Ovary (tissue), 10 donors: ENCODE measurements at places on chromosomes 7 and 10. TPM values are rescaled to one million over a fixed set of nuclear protein-coding genes. Genes with fewer than 3 reads are reported as not detected.
A peak's percentile ranks its signal among the peaks of the same experiment; 100 is the strongest.

Gene EVX1
- total RNA-seq = not detected

GRCh38 chr7:40586197-40586596 lies 451.4 kb downstream of the SUGCT start:
- no peaks in the 10 kb centered on the region for H3K27me3 ChIP-seq
- no peak overlapping the region for H3K4me3 ChIP-seq
- H3K36me3 ChIP-seq = no peaks in the 10 kb centered on the region
- no peaks in the 10 kb centered on the region for H3K4me1 ChIP-seq

DNA sequence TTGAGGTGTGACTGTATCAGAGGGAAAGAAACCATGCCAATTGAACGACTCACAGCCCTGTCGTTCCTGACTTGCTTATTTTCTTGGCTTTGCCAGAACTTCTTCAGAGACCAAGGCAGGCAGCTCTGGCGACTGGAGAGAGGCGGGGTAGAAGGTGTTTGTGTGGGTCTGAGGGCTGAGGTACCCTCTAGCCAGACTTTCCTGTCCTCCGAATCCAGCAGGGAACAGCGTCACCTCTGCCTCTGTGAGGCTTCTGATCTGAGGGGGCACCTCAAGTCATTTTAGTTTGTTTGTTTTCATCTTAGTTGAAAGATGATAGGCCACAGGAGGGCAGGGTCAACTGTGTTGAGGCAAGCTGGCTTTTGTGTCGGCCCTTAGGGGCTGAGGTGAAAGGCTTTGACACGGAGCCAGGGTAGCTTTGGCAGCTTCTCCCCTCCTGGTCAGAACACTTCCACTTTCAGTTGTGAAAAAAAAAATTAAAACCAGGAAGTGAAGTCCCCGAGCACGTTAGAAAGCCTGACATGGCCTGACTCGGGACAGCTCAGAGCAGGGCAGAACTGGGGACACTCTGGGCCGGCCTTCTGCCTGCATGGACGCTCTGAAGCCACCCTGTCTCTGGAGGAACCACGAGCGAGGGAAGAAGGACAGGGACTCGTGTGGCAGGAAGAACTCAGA lies 1.9 kb downstream of the ACSL5 start:
- peak overlapping the region; percentile 50 for H3K27ac ChIP-seq
- no peaks in the 10 kb centered on the region for H3K36me3 ChIP-seq
- DNase-seq = peak; percentile 77
- peak overlapping the region; percentile 26 for H3K4me3 ChIP-seq
- peaks cover 11% of the 10 kb centered on the region for H3K4me1 ChIP-seq
- no peaks in the 10 kb centered on the region for H3K27me3 ChIP-seq

- H3K4me1 ChIP-seq = peaks cover 27% of the 10 kb centered on the region
- DNase-seq = no peak
- no peak overlapping the region for H3K27ac ChIP-seq
Observed at GRCh38 chr10:113473851-113474250, 79.0 kb upstream of the HABP2 start.

- no peaks in the 10 kb centered on the region for H3K27me3 ChIP-seq
- H3K36me3 ChIP-seq = no peaks in the 10 kb centered on the region
- no peak for DNase-seq
Observed at GRCh38 chr7:155233311-155234157, 64.1 kb upstream of the INSIG1 start.

GRCh38 chr7:135337977-135338550 lies 104.4 kb downstream of the STRA8 start:
- H3K27me3 ChIP-seq = no peaks in the 10 kb centered on the region
- peaks cover 3% of the 10 kb centered on the region for H3K4me1 ChIP-seq
- no peak for DNase-seq
- H3K4me3 ChIP-seq = no peak overlapping the region

GRCh38 chr7:151631570-151631952 lies 111.9 kb upstream of the RHEB start:
- no peaks in the 10 kb centered on the region for H3K36me3 ChIP-seq
- H3K4me3 ChIP-seq = peak overlapping the region; percentile 76
- H3K4me1 ChIP-seq = no peaks in the 10 kb centered on the region
- DNase-seq = no peak

DNA sequence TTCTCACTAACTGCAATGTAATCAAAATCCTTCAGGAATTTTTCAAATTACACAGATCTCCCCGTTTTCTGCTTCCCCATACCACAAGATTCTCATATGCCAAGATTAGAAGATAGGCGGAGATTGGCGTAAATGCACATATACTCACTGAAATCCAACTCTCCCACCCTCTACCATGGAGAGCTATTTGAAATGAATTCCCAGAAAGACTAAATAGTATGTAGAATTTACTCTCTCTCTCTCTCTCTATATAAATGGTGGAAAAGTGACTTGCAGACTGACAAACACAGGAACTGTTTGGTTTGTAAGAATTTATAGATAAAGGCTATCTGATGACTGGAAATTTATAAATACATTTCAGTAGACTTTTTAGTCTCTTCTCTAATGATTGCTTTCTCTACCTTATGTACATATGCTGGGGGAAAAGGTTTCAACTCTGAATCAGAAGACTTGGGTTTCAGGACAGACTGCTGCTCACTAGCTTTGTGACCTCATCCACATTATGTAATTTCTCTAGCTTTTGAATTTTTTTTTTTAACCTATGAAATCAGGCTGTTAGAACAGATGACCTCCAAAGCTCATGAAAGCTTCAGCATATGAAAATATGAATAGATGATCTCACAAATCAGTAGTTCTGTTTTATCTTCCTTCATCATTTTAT lies 67.8 kb upstream of the CSTF2T start:
- H3K4me1 ChIP-seq = no peaks in the 10 kb centered on the region
- no peak overlapping the region for H3K4me3 ChIP-seq
- no peaks in the 10 kb centered on the region for H3K27me3 ChIP-seq
- no peaks in the 10 kb centered on the region for H3K36me3 ChIP-seq

GRCh38 chr10:58813573-58813972 lies 300.9 kb downstream of the BICC1 start:
- H3K36me3 ChIP-seq = no peaks in the 10 kb centered on the region
- peaks cover 6% of the 10 kb centered on the region for H3K4me1 ChIP-seq
- H3K27me3 ChIP-seq = no peaks in the 10 kb centered on the region
- H3K27ac ChIP-seq = no peak overlapping the region

DNA sequence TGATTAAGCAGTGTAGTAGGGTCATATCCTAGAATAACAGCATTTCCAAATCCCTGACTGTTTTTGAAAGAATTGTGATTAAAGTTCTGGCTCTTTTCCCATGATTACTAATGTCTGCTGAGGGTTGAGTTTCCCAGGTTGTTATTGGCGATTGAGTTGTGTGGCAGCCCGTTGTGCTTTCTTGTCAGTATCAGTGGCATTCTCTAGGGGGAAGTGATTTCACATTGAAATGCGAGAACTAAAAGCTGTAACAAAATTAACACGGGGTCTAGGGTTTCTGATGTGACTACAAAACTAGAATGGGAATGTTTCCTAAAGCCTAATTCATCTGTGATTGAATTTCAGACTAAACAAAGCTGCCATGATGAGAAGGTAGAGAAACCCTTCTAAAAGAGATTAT lies 349.4 kb downstream of the EXOC4 start:
- H3K27ac ChIP-seq = no peak overlapping the region
- no peak overlapping the region for H3K4me3 ChIP-seq
- no peaks in the 10 kb centered on the region for H3K4me1 ChIP-seq
- no peaks in the 10 kb centered on the region for H3K36me3 ChIP-seq
- no peaks in the 10 kb centered on the region for H3K27me3 ChIP-seq

DNA sequence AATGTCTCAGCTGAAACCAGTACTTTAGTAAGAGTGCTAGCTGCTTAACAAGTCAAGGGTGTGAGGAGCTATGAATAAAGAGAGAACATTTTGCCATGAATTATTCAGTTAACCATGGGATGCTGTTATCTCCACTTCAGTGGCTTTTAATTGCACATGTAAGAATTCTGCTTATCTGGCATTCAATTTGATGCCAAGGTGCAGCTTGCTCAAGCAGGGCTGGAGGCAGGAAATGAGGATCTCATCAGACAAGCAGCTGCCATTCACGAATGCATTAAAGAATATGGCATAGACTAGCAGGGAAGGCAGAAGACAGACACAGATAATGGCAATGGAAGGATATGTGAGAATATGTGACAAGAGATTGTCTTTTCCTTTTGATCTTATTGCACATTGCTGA lies 697.8 kb downstream of the NRG3 start:
- H3K27ac ChIP-seq = no peak overlapping the region
- H3K4me1 ChIP-seq = no peaks in the 10 kb centered on the region
- H3K27me3 ChIP-seq = no peaks in the 10 kb centered on the region
- no peak overlapping the region for H3K4me3 ChIP-seq
- no peak for DNase-seq

DNA sequence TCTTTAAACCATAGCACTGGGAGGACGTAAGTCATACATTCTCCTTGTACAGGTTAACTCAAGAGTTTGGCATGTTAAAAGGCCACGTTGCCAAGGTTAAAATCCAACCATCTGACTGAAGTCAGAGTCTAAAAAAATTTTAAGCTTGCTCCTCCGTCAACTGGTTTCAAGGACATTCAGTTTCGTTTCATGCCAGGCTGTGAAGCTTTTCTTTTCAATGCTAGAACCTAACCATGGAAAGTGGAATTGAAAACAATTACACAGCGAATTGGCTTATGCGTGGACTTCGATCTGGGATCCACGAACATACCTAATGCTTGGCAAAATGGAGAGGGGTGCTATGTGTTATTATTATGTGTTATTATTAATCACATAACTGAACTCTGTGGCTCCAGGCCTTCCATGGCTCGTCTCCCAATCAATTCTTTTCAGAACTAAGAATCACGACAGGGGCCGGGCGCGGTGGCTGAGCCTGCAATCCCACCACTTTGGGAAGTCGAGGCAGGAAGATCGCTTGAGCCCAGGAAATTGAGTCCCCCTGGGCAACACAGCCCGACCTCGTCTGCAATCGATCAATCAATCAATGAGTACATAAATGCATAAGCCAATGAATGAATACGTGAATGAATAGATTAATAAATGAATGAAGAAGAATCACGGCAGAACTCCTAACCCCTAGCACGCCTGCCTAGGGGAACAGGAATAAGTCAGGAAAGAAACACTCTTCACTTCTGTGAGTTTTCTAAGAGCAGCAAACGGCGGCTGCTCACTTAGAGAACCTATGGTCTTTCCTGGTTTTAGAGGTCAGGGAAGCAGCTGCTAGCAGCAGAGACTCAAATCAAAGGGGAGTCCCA lies 733 bp upstream of the ARL5B start:
- H3K4me1 ChIP-seq = peaks cover 8% of the 10 kb centered on the region
- no peaks in the 10 kb centered on the region for H3K36me3 ChIP-seq
- peak overlapping the region; percentile 97 for H3K27ac ChIP-seq
- H3K4me3 ChIP-seq = peak overlapping the region; percentile 76
- DNase-seq = peak; percentile 50

Gene SMO
- total RNA-seq = 33.2 TPM

Gene PLAU
- 7.6 TPM for total RNA-seq

DNA sequence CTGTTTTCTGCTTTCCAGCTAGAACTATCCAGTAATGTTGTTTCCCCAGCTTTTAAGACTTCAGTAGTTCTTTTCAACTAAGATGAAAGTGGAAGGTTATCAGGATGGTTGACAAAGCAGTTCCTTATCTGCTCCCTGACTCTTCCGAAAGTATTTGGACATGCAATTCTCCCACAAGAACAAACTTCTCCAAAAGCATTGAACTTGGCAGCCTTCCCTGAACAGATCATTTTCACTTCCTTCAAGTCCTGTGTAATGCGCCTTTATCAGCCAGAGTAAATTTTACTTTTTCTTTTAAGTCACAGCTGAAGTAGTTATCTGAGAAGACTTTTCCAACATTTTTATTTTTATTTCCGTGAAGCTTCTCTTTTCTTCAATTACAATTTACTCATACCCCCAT lies 39.7 kb downstream of the CDC14C start:
- H3K4me3 ChIP-seq = no peak overlapping the region
- H3K4me1 ChIP-seq = no peaks in the 10 kb centered on the region
- H3K27ac ChIP-seq = no peak overlapping the region
- DNase-seq = no peak
- H3K36me3 ChIP-seq = no peaks in the 10 kb centered on the region

Gene SEMA3C
- total RNA-seq = 53.1 TPM

Gene TRPV6
- 0.51 TPM for total RNA-seq

GRCh38 chr10:4522296-4523000 lies 303.6 kb upstream of the AKR1E2 start:
- H3K27me3 ChIP-seq = no peaks in the 10 kb centered on the region
- no peak overlapping the region for H3K27ac ChIP-seq
- peaks cover 6% of the 10 kb centered on the region for H3K4me1 ChIP-seq
- H3K4me3 ChIP-seq = no peak overlapping the region
- H3K36me3 ChIP-seq = no peaks in the 10 kb centered on the region
- DNase-seq = no peak

- H3K27me3 ChIP-seq = no peaks in the 10 kb centered on the region
- H3K4me1 ChIP-seq = no peaks in the 10 kb centered on the region
- no peak for DNase-seq
- H3K36me3 ChIP-seq = no peaks in the 10 kb centered on the region
Observed at GRCh38 chr7:142562688-142563087, 186.6 kb upstream of the PRSS1 start.

GRCh38 chr10:69317175-69317604 lies 38.9 kb downstream of the HK1 start:
- H3K27ac ChIP-seq = no peak overlapping the region
- no peaks in the 10 kb centered on the region for H3K36me3 ChIP-seq
- no peaks in the 10 kb centered on the region for H3K27me3 ChIP-seq

Gene CFAP46
- total RNA-seq = 0.56 TPM

DNA sequence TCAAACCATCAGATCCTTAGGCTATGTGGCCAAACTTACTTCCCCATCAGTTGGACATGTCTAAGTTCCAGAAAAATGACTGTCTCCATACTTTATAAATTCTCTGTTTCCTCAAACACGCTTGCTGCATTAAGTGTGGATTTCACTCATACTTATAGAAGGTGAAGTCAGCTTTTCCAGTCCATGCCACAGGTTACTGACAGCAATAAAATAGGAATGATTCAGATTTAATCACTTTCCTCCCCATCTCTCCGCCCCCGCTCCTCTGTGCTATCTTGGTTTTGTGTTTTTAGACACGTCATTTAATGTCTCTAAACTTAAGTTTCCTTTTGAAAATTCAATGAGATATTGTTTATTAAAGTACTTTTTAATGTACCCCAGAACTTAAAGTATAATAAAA lies 1098.0 kb upstream of the C7orf33 start:
- DNase-seq = no peak
- H3K4me1 ChIP-seq = no peaks in the 10 kb centered on the region
- H3K4me3 ChIP-seq = no peak overlapping the region
- H3K27ac ChIP-seq = no peak overlapping the region
- no peaks in the 10 kb centered on the region for H3K27me3 ChIP-seq
